ENCODE measurements at places on chromosomes 1 and 21.

- no peak overlapping the region for H3K4me3 ChIP-seq
- H3K36me3 ChIP-seq, result no peaks in the 10 kb centered on the region
- no peak overlapping the region for H3K27ac ChIP-seq
- DNase-seq, result no peak
- no peaks in the 10 kb centered on the region for H3K4me1 ChIP-seq
Measured at GRCh38 chr1:82534996-82535395, 734.3 kb downstream of the ADGRL2 start.

DNA sequence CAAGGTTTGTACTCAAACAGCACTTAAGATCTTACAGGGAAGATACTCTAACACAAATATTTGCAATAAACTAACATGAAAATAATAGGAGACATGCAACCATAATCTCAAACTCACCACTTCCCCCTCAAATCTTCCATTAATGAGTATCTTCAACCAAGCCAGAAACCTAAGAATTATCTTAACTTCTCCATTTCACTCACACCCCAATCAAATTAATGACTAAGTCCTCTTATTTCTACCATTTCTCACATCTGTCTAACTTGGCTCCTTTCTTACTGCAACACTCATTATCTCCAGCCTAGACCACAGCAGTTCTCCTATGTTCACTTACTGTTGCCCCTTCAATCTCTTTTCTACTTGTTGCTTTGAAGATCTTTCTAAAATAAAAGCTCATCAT lies 10.4 kb downstream of the RBBP5 start:
- H3K36me3 ChIP-seq, result peaks cover 5% of the 10 kb centered on the region
- no peak overlapping the region for H3K4me3 ChIP-seq
- DNase-seq, result no peak
- no peaks in the 10 kb centered on the region for H3K4me1 ChIP-seq
- H3K27ac ChIP-seq, result no peak overlapping the region

DNA sequence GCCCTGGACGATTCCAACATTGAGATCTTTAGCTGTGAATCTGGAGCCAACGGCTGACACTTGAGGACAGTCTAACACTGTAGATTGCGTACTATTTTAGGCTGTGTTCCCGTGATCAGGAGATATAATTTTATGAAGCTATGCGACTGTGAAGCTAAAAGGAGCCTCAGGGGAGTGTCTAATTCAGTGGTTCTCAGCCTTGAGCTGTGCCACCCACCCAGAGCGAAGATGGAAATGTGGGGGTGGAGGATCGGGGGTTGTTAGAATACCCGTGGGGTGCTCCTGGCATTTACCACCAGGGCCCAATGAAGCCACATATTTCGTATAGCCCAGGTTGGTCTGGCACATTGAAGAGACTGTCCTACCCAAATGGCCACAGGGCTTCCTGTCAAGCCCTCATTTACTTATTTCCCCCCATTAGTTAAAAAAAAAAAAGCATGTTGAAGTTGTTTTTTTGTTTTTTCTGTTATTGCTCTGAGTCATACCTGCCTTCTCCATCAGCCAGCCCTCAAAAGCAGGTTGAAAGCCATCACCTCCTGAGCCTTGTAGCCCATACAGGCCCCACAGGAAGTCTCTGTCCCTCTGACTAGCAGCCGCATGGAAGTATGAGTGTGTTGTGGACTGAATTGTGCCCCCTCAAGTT lies 141.7 kb downstream of the GALNT2 start:
- no peaks in the 10 kb centered on the region for H3K36me3 ChIP-seq
- H3K4me1 ChIP-seq, result no peaks in the 10 kb centered on the region
- peak overlapping the region; percentile 46 for H3K27ac ChIP-seq
- no peaks in the 10 kb centered on the region for H3K27me3 ChIP-seq
- no peak for DNase-seq

- H3K4me3 ChIP-seq, result no peak overlapping the region
- peak overlapping the region; percentile 13 for H3K27ac ChIP-seq
- DNase-seq, result no peak
- no peaks in the 10 kb centered on the region for H3K36me3 ChIP-seq
Measured at GRCh38 chr1:66328896-66329295, 205.1 kb upstream of the SGIP1 start.

- H3K4me1 ChIP-seq, result no peaks in the 10 kb centered on the region
- no peaks in the 10 kb centered on the region for H3K27me3 ChIP-seq
- DNase-seq, result no peak
- H3K4me3 ChIP-seq, result peak overlapping the region; percentile 22
Measured at GRCh38 chr1:168386949-168387586, 106.4 kb downstream of the TBX19 start.

DNA sequence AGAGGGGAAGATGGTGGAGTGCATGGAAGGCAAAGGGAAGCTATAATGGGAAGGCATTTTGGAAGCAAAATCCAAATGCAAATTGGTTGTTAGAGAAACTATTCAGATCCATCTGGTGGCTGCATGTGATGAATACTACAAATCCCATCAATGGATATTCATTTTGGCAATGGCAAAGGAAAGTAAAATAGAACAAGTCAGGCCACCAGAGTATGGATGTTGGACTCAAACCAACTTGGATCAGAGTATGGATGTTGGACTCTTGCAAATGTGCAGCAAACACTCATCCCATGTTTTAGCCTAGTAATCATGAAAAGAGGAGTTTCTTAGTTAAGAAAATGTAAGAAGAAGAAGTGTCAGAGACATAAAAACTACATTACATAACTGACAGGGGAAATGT lies 289.6 kb upstream of the DAB1 start:
- H3K27ac ChIP-seq, result no peak overlapping the region
- H3K4me3 ChIP-seq, result no peak overlapping the region
- DNase-seq, result no peak
- H3K27me3 ChIP-seq, result no peaks in the 10 kb centered on the region
- H3K36me3 ChIP-seq, result no peaks in the 10 kb centered on the region

DNA sequence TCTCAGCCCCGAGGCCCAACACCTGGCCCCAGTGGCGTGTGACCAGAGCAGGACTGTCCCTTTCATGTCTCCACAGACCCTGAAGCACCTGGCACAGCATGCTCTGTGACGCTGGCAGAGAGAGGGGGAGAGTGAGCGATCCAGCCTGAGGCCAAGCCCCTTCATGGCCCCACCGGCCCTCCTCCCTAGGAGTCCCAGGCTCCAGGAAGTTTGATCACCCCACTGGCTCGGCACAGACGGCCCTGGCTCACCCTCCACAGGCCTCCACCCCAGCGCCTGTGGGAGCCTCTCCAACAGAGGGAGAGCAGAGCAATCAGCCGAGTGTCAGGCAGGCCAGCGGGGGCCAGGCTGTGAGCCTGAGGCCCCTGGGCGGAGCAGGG lies 11.0 kb downstream of the SH3BGRL3 start:
- no peak overlapping the region for H3K4me3 ChIP-seq
- no peaks in the 10 kb centered on the region for H3K4me1 ChIP-seq
- no peaks in the 10 kb centered on the region for H3K36me3 ChIP-seq
- DNase-seq, result no peak
- no peak overlapping the region for H3K27ac ChIP-seq

- no peak for DNase-seq
- no peak overlapping the region for H3K27ac ChIP-seq
- H3K4me3 ChIP-seq, result no peak overlapping the region
- no peaks in the 10 kb centered on the region for H3K36me3 ChIP-seq
Measured at GRCh38 chr1:68081775-68082283, 31.4 kb upstream of the DIRAS3 start.

DNA sequence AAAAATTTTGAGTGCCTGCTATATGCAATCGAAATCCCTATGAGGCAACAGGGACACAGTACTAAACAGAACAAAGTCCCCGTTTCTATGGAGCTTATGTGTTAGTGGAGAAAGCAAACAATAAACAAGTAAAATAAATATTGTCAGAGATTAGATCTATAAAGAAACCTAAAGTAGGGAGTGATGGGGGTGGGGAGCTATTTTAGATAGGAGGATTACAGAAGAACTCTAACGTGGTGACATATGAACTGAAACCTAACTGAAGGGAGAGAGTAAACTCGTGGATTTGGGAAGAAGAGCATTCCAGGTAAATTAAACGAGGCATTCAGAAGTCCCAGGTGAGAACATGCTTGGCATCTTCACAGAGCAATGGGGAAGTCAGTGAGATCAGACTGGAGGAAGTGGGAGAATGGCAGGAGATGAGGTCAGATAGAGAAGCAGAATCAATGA lies 154.5 kb downstream of the DENND1B start:
- no peak overlapping the region for H3K4me3 ChIP-seq
- H3K27me3 ChIP-seq, result no peaks in the 10 kb centered on the region
- H3K4me1 ChIP-seq, result no peaks in the 10 kb centered on the region
- no peaks in the 10 kb centered on the region for H3K36me3 ChIP-seq
- DNase-seq, result no peak

GRCh38 chr1:219563568-219563967 lies 49.3 kb downstream of the ZC3H11B start:
- H3K4me3 ChIP-seq, result no peak overlapping the region
- no peak overlapping the region for H3K27ac ChIP-seq
- no peaks in the 10 kb centered on the region for H3K27me3 ChIP-seq
- no peaks in the 10 kb centered on the region for H3K36me3 ChIP-seq
- no peak for DNase-seq

DNA sequence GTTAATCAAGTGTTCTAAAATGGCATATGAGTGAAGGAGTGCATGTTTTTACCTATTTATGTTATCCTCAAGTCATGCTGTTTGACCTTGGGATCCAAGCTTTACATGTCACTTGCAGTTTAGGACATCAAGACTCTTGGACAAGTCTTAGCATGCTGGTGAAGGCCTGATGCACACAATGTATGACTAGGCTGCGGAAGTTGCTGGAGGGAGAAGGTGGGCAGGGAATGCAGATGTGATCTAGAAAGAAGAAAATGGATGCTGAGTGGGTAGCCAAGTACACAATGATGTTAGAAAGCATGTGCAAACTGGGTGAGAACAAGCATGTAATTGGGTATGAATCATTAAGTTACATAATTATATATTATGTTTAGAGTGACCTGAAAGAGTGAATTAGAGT lies 301.8 kb downstream of the BRINP2 start:
- no peak overlapping the region for H3K4me3 ChIP-seq
- no peaks in the 10 kb centered on the region for H3K36me3 ChIP-seq
- DNase-seq, result no peak

- no peak for DNase-seq
- no peaks in the 10 kb centered on the region for H3K27me3 ChIP-seq
- H3K4me1 ChIP-seq, result no peaks in the 10 kb centered on the region
- H3K36me3 ChIP-seq, result no peaks in the 10 kb centered on the region
- no peak overlapping the region for H3K4me3 ChIP-seq
- H3K27ac ChIP-seq, result no peak overlapping the region
Measured at GRCh38 chr1:212158912-212159796, 123.6 kb downstream of the DTL start.

GRCh38 chr1:17365293-17365692 lies 6.7 kb upstream of the PADI6 start:
- no peak overlapping the region for H3K27ac ChIP-seq
- H3K4me1 ChIP-seq, result no peaks in the 10 kb centered on the region
- no peak for DNase-seq
- H3K36me3 ChIP-seq, result no peaks in the 10 kb centered on the region
- no peaks in the 10 kb centered on the region for H3K27me3 ChIP-seq
- no peak overlapping the region for H3K4me3 ChIP-seq

GRCh38 chr1:115767403-115767802 lies 1.1 kb downstream of the CASQ2 start:
- no peak overlapping the region for H3K27ac ChIP-seq
- DNase-seq, result no peak
- H3K4me1 ChIP-seq, result no peaks in the 10 kb centered on the region
- H3K27me3 ChIP-seq, result no peaks in the 10 kb centered on the region
- H3K36me3 ChIP-seq, result no peaks in the 10 kb centered on the region

DNA sequence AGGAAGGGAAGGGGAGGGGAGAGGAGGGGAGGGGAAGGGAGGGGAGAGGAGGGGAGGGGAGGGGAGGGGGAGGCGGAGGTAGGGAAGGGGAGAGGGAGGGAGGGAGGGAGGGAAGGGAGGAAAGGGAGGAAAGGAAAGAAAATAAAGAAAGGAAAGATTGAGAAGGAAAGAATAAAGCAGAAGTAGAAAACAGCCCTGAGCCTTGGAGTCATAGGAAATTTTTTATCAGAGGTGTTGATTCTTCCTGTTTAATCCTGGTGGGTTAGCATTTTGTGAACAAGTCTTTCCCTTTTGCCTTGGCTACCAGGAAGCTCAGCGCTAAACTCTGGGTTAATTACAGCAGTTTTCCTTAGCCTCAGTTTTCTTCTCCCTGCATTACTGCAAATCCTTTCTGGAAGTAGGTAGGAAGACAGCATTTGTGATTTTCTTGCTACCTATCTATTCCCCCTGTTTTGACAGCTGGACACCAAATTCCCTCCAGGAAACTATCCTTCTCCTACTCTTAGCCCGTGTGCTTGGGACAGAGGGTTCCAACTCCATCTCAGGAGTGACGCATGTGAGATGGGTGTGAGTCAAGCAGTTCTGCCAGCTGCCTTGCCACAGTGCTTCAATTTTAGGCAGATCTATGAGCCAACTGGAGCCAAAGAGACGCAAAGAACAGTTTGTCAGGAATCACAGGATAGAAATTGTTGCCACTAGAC lies 26.9 kb downstream of the TOMM20 start:
- no peaks in the 10 kb centered on the region for H3K27me3 ChIP-seq
- no peaks in the 10 kb centered on the region for H3K4me1 ChIP-seq
- H3K36me3 ChIP-seq, result no peaks in the 10 kb centered on the region
- no peak for DNase-seq

DNA sequence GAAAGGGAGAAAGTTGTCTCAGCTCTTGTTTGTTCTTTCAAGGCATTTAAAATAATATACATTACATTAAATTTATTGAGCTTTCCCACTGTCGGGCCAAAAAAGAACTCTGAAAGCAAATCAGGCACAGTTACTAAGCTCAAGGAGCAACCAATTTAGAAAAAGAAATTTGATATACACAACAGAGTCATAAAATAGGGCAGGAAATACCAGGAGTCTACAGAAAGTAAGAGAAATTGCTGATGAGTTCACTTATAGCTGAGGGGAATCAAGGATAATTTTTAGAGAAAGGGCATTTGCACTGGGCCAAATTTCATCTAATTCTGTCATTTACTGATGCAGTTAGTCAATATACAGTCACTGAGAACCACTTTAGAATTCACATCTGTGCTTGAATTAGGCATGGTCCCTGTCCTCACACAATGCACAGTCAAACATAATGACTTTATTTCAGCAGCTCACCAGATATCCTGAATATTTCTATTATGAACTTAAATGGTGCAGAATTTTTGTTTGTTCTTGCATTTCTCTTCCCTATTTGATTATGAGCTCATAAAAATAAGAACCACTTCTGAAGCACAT lies 249.6 kb upstream of the BEND5 start:
- no peaks in the 10 kb centered on the region for H3K27me3 ChIP-seq
- no peaks in the 10 kb centered on the region for H3K4me1 ChIP-seq
- no peaks in the 10 kb centered on the region for H3K36me3 ChIP-seq
- no peak overlapping the region for H3K4me3 ChIP-seq
- no peak for DNase-seq
- no peak overlapping the region for H3K27ac ChIP-seq

DNA sequence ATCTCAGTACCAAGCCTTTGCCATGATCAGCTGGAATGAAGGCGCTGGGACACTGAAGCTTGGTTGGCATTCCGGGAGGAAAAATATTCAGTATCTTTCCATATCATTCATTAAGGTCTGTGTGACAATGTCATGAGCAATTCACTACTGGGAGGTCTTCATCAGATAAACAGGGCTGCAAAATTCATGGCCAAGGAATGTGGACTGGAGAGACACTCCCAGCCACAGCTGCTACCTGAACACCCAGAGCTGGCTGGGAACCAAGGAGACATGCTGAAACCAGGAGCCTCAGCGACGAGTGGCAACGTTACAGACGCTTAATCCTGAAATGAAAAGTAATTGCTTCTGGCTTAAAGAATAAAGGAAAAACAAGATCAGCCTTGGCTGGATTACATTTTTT lies 30.6 kb upstream of the DDAH1 start:
- no peak overlapping the region for H3K27ac ChIP-seq
- H3K36me3 ChIP-seq, result no peaks in the 10 kb centered on the region
- H3K4me3 ChIP-seq, result no peak overlapping the region
- peak; percentile 65 for DNase-seq

- no peak overlapping the region for H3K27ac ChIP-seq
- H3K4me1 ChIP-seq, result no peaks in the 10 kb centered on the region
- no peaks in the 10 kb centered on the region for H3K36me3 ChIP-seq
Measured at GRCh38 chr1:35707601-35708440, 10.9 kb downstream of the C1orf216 start.

Measured in breast epithelium (tissue), 4 donors.